ENCODE measurements at places on chromosomes 6 and 20. TPM values are rescaled to one million over a fixed set of nuclear protein-coding genes. Genes with fewer than 3 reads are reported as not detected.
A peak's percentile ranks its signal among the peaks of the same experiment; 100 is the strongest.

DNA sequence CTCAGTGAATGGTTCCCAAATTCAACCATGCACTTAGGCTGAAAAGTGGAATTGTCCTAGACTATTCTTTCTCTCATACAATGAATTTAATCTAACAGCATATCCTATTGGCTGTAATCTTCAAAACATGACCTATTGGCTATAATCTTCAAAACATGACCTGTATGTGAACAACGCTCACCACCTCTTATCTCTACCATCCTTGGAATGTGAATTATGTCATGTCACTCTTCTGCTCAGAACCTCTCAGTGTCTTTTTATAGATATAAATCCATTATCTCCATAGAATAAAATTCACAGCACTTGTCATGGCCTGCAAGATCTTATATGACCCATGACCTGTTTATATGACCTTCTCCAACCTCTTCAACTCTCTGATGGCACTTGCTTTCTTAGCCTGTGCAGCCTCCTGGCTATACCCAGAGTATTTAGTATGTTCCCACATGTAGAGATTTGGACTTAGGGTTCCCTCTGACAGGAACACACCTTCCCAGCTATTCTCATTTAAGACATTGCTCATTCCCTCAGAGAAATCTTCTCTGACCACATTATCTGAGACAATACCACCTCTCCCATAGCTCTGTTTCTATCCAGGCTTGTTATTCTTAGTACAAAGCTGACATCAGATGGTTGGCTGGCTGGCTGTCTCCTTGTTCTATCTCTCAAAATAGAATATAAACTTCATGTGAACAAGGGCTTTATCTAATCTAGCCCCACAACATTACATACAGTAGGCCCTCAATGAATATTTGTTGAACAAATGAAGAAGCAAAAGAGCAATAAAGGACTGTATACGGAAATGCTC is 275.0 kb upstream of the PREP start:
- no peak for DNase-seq
- no peak overlapping the region for H3K4me3 ChIP-seq
- H3K27me3 ChIP-seq = no peaks in the 10 kb centered on the region
- no peaks in the 10 kb centered on the region for H3K4me1 ChIP-seq

DNA sequence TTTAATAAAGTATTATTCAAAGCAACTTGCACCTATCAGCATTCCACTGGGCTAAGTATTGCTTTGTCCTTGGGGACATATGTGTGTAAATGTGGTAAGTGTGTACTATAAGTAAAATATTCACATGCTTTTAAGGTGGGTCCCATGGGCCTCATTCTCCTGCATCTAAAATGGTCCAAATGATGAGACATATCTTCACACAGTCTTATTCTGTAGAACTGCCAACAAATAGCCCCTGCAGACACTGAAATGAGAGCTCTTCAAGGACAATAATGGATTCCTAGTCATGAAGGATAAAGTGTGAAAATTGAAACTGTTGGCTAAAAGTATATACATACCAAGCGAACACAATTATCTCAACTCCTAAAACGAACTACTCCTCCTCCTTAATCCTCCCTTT is 81.8 kb downstream of the SMLR1 start:
- no peak overlapping the region for H3K4me3 ChIP-seq
- no peak for DNase-seq
- H3K36me3 ChIP-seq = no peaks in the 10 kb centered on the region

- H3K4me3 ChIP-seq = no peak overlapping the region
- H3K27ac ChIP-seq = no peak overlapping the region
- no peaks in the 10 kb centered on the region for H3K27me3 ChIP-seq
- no peaks in the 10 kb centered on the region for H3K4me1 ChIP-seq
Measured at GRCh38 chr6:160678744-160679401, 14.8 kb upstream of the LPA start.

DNA sequence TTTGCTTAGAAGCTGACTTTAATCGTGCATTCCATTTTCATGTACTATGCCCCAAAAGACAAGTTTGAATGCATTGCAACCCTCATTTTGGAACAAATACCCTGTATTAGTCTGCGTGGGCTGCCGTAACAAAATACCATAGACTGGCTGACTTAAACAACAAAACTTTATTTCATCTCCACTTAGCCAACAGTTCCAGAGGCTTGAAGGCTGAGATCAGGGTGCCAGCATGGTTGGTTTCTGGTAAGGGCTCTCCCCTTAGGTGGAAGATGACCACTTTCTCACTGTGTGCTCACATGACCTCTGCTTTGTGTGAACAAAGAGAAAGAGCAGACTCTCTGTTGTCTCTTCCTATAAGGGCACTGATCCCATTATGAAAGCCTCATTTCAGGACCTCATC is 431.7 kb upstream of the MAP3K7 start:
- H3K27me3 ChIP-seq = no peaks in the 10 kb centered on the region
- no peak for DNase-seq
- H3K27ac ChIP-seq = no peak overlapping the region
- H3K4me3 ChIP-seq = no peak overlapping the region

DNA sequence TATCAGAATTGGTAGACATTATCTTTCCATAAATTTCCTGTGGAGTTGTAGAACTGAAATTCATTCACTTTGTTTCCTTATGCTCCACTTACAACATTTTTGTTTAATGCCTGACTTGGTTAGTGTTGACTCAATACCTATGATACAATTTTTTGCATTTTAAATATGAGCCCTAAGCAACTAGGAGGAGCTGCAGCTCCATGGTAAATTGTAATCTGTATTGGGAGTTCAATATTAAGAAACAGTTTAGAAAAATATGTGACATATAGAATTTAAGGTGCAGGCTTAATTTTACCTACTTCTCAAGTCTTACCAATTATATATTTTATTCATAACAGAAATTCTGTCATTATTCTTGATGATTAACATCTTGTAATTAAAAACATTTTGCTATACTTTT is 868.3 kb downstream of the EYS start:
- H3K36me3 ChIP-seq = no peaks in the 10 kb centered on the region
- DNase-seq = no peak
- H3K27ac ChIP-seq = no peak overlapping the region
- H3K4me3 ChIP-seq = no peak overlapping the region
- no peaks in the 10 kb centered on the region for H3K4me1 ChIP-seq
- H3K27me3 ChIP-seq = no peaks in the 10 kb centered on the region

DNA sequence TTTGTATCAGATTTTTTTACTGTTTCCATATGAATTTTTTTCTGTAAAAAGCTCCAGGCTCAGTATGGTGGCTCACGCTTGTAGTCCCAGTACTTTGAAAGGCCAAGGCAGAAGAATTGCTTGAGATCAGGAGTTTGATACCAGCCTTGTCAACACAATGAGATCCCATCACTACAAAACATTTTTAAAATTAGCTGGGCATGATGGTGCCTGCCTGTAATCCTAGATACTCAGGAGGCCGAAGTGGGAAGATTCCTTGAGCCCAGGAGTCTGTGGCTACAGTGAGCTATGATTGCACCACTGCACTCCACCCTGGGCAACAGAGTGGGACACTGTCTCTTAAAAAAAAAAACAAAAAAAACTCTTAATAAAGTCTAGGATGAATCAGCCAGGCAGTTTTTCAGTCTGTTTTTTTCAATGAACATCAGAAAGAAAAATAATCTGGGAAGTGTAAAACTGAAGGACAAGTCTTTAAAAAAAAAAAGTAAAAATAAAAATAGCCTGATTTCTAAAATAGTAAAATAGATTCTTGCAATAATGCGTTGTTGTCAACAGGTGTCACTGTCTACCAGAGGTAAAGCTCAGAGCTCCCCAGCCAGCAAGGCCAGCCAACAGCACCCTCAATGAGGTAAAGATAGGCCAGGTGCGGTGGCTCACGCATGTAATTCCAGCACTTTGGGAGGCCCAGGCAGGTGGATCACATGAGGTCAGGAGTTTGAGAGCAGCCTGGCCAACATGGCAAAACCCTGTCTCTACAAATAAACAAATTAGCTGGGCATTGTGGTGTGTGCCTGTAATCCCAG is 9.3 kb upstream of the ATG5 start:
- peak; percentile 61 for DNase-seq
- no peaks in the 10 kb centered on the region for H3K36me3 ChIP-seq
- no peak overlapping the region for H3K4me3 ChIP-seq
- H3K27ac ChIP-seq = no peak overlapping the region
- peaks cover 6% of the 10 kb centered on the region for H3K4me1 ChIP-seq
- H3K27me3 ChIP-seq = no peaks in the 10 kb centered on the region

- H3K4me1 ChIP-seq = peaks cover under 1% of the 10 kb centered on the region
- no peak overlapping the region for H3K27ac ChIP-seq
- H3K36me3 ChIP-seq = no peaks in the 10 kb centered on the region
- no peak overlapping the region for H3K4me3 ChIP-seq
- DNase-seq = no peak
Measured at GRCh38 chr20:1959156-1959555, 34.7 kb downstream of the PDYN start.

Gene HLA-DPB1
- total RNA-seq = 483 TPM

GRCh38 chr6:150312395-150312794 is 56.4 kb upstream of the IYD start:
- no peak for DNase-seq
- no peaks in the 10 kb centered on the region for H3K27me3 ChIP-seq
- no peaks in the 10 kb centered on the region for H3K36me3 ChIP-seq
- no peak overlapping the region for H3K4me3 ChIP-seq
- no peak overlapping the region for H3K27ac ChIP-seq

Gene LAMA4
- 91.2 TPM for total RNA-seq

Gene RPL7L1
- total RNA-seq = 64.5 TPM

DNA sequence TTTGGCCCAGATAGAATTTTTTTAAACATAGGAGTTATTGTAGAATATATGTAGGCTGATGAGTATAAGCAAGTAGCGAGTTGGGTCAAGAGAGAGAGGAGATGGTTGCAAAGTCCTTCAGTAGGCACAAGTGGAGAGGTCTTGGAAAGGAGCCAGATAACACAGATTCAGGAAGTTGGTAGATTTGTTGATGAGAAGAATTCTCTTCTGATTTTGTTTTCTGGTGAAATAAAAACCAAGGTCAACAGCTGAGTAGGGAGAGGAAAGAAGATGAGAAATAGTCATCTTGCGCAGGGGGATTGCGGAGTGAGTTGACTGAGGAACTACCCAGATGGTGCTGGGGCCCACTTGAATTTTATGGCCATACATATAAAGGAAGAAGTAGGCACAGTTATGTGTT is 17.4 kb upstream of the CD83 start:
- no peaks in the 10 kb centered on the region for H3K27me3 ChIP-seq
- peaks cover 12% of the 10 kb centered on the region for H3K4me1 ChIP-seq
- no peak for DNase-seq
- H3K27ac ChIP-seq = no peak overlapping the region
- H3K4me3 ChIP-seq = no peak overlapping the region

DNA sequence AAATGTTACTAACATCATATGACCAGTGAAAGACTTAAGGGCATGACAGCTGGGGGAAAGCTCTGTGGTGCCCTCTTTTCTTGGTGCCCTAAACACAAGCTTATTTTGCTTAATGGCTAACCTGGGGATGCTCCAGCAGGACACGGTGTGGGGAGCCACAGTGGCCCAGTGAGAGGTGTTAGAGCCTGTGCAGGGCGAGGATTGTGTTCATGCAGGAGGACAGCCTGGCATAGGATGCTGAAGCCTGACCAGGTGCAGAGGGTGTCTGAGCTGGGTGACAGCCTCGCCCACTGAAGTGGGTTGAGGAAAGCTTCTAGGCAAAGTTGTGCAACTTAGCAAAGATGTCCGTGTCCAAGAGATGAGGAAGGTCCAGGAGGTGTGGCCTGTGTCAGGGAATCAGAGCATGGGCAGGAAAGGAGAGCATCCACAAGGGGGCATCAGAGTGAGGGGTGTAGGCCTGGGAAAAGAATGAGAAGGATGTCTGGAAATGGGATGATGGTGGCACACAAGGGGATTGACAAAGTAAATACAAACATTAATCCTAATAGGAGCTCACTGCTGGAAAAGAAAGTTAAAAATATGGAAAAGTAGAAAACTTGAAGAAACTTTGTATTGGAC is 33.9 kb downstream of the SLC17A4 start:
- H3K4me1 ChIP-seq = no peaks in the 10 kb centered on the region
- no peak overlapping the region for H3K4me3 ChIP-seq
- peak; percentile 44 for DNase-seq
- H3K27me3 ChIP-seq = no peaks in the 10 kb centered on the region

Gene CNBD2
- 4.3 TPM for total RNA-seq

Gene MYLK4
- total RNA-seq = 0.56 TPM

- DNase-seq = no peak
- H3K27ac ChIP-seq = no peak overlapping the region
- H3K4me1 ChIP-seq = peaks cover 8% of the 10 kb centered on the region
- H3K4me3 ChIP-seq = no peak overlapping the region
- no peaks in the 10 kb centered on the region for H3K27me3 ChIP-seq
- no peaks in the 10 kb centered on the region for H3K36me3 ChIP-seq
Measured at GRCh38 chr6:12334526-12335130, 44.5 kb downstream of the EDN1 start.

GRCh38 chr6:38024908-38025307 is 205.4 kb downstream of the ZFAND3 start:
- no peak for DNase-seq
- H3K27ac ChIP-seq = no peak overlapping the region
- no peak overlapping the region for H3K4me3 ChIP-seq
- peaks cover 14% of the 10 kb centered on the region for H3K4me1 ChIP-seq

Gene ARMC2
- total RNA-seq = 10.8 TPM

- H3K4me1 ChIP-seq = peaks cover 16% of the 10 kb centered on the region
- peaks cover 16% of the 10 kb centered on the region for H3K27me3 ChIP-seq
- peak overlapping the region; percentile 74 for H3K27ac ChIP-seq
- H3K4me3 ChIP-seq = peak overlapping the region; percentile 35
- DNase-seq = peak; percentile 24
Measured at GRCh38 chr20:58174708-58175280, 53.7 kb downstream of the ANKRD60 start.

Gene MUC22
- total RNA-seq = not detected

GRCh38 chr6:144216668-144217218 is 66.4 kb downstream of the STX11 start:
- H3K27me3 ChIP-seq = no peaks in the 10 kb centered on the region
- DNase-seq = peak; percentile 81
- peak overlapping the region; percentile 62 for H3K4me3 ChIP-seq

Gene OR2H2
- not detected for total RNA-seq

DNA sequence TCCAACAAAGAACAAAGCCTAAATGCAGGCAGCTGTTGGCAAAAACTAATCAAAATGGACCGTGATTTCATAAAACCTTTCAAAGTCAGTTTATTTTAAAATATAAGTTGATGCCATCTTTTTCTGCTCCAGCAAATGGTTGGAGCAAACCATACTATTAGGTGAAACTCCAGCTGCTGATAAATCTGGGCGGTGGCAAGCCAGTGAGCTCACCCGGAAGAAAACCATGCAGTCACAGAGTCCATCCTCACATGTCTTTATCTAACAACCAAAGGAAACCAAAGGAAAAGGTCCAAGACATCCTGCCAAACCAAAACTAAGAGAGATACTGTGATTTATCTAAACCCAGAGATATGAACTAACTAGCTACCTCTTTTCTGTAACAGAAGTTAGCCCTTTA is 72.6 kb downstream of the HIVEP2 start:
- H3K27ac ChIP-seq = peak overlapping the region; percentile 51
- DNase-seq = no peak
- no peaks in the 10 kb centered on the region for H3K36me3 ChIP-seq
- H3K4me3 ChIP-seq = no peak overlapping the region
- H3K27me3 ChIP-seq = no peaks in the 10 kb centered on the region

GRCh38 chr20:2967841-2968240 is 75.6 kb upstream of the GNRH2 start:
- no peak overlapping the region for H3K27ac ChIP-seq
- DNase-seq = no peak
- peaks cover 51% of the 10 kb centered on the region for H3K36me3 ChIP-seq
- H3K27me3 ChIP-seq = no peaks in the 10 kb centered on the region
- no peak overlapping the region for H3K4me3 ChIP-seq
- H3K4me1 ChIP-seq = no peaks in the 10 kb centered on the region

Gene PCMTD2
- total RNA-seq = 65.8 TPM
